ENCODE measurements at places on chromosomes 5 and 9.

GRCh38 chr9:18136354-18136994 is 337.5 kb upstream of the ADAMTSL1 start:
- no peak for DNase-seq

- no peak for DNase-seq
Measured at GRCh38 chr5:174998131-174998730, 273.8 kb downstream of the MSX2 start.

DNA sequence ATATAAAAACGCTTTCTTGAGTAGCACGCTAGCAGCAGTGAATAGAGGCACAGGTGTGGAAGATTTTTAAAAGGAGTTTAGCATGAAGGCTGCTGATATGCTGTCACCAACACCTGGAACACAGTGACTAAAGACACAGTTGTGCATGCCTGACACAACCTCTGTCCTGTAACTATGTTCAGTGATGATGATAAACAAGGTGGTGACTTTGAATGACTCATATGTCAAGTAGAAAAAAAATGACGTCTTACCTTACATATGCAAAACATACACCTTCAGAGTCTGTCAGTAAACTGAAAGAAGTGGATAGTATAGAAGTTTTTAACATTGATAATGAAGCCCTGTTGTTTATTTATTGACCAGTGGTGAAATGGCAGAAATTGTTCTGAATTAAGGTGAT is 66.2 kb upstream of the ADCY2 start:
- no peak for DNase-seq

- DNase-seq = no peak
Measured at GRCh38 chr5:158809936-158810335, 289.8 kb downstream of the EBF1 start.

DNA sequence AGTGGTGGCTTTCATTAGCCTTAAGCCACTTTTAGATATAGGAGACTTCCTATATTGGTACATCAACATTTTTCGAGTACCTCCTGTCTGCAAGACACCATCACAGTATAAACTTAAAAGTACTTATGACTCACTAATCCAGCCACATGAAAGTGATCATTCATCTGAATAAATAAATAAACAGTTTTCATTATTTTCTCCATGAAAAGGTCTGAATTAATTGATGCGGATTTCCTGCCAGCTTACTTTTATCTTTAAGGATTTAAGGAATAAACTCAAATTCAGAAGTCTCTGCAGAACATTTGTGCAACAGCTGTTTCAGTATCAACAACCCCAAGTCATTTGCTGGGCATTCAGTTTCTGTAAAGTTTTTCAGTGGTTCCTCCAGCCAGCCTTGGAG is 4.0 kb downstream of the SAP30L start:
- DNase-seq = no peak

- no peak for DNase-seq
Measured at GRCh38 chr5:147804334-147804733, 21.8 kb upstream of the JAKMIP2 start.

DNA sequence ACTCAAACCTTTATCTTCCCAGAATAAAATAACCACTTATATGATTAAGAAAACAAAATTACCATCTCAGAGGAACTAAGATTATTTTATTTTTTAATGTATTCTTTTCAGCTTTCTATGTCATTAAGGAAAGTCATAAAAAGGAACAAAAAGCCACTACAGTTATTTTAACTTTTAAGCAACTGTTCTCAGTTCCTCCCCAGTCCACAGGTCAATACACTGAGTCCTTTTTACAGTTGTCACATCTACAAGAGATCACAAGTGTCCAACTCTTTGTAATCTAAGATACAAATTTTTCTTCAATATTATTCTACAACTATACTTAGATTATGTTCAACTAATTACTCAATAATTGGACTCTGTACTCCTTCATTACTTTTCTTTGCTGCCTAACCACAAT is 782.8 kb upstream of the ACO1 start:
- DNase-seq = no peak

DNA sequence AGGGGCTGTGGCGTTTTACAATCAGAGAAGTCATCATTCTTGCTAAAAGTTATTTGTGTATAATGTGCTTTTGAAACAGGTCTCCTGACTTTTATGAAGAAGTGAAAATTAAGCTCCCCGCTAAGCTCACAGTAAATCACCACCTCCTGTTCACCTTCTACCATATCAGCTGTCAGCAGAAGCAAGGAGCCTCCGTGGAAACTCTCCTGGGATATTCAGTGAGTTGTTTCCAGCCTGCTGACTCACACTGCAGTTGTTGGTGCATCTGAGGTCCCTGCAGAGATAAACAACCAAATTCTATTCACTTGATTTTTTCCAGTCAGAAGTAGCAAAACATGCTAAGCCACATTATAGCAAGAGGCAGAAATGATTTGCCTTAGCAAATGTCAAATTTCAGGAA is 156.7 kb downstream of the DOCK8 start:
- no peak for DNase-seq

GRCh38 chr5:3429962-3430361 is 165.7 kb upstream of the IRX1 start:
- no peak for DNase-seq

DNA sequence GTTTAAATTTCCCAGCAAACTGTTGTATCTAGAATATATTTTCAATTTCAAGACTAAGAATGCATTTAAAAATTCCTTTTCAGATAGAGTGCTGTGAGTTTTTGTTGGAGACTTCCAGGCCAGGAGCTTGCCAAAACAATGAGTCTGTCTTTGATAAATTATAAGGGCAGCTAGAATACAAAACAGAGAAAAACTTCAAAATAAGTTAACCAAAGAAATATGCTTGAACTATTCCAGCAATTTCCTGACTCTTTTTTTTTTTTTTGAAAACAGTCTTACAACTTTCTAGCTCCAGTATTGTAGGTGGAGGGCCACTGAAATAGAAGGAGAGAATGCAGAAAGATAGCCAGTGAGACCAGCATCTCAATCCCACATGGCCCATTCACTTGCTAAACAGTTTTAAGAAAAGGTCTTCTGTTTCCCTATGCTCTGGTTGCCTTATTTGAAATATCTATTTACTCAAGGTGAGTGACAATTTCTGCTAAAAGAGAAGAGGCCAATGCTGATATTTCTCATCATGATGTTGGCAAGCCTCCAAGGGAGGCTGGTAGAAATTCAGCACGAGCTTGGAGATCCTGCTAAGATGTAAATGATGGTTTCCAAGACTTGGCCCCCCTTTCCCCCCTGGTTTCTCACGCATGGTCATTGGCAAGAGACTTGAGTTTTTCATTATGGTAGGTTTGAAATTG is 103.2 kb downstream of the USP20 start:
- peak; percentile 37 for DNase-seq

- no peak for DNase-seq
Measured at GRCh38 chr5:36842087-36842486, 34.5 kb upstream of the NIPBL start.

DNA sequence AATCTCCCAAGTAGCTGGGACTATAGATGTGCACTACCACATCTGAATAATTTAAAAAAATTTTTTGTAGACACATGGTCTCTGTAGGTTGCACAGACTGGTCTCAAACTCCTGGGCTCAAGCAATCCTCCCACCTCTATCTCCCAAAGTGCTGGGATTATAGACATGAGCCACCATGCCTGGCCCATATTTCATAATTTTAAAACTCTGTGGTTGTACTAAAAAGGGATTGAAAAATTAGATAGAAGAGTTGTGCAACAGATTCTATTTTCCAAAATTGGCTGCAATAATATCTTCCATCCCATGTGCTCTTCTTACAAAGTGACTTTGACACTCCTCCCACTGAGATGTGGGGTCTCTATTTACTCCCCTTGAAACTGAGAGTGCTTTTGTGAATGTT is 7.6 kb upstream of the UHRF2 start:
- DNase-seq = no peak

DNA sequence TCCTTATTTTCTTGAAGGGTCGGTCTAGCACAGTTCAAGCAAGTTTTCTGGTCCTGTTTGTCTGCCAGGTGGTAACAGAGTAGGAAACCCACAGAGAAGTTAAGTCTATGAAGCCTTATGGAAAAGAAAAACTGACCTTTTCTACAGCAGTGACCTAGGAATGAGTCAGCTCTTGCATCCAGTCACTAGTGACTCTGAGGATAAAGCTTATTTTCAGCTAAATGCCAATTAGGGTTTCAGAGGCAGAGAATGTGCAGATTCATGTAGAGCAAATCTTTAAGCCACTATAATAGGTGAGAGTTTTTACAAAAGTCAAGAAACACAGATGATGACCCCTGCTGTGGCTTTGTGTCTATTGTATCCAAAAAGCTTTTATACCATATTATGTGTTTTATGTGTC is 100.7 kb downstream of the CWC27 start:
- peak; percentile 4 for DNase-seq

- DNase-seq = no peak
Measured at GRCh38 chr5:173315495-173316338, 12.5 kb downstream of the STC2 start.

DNA sequence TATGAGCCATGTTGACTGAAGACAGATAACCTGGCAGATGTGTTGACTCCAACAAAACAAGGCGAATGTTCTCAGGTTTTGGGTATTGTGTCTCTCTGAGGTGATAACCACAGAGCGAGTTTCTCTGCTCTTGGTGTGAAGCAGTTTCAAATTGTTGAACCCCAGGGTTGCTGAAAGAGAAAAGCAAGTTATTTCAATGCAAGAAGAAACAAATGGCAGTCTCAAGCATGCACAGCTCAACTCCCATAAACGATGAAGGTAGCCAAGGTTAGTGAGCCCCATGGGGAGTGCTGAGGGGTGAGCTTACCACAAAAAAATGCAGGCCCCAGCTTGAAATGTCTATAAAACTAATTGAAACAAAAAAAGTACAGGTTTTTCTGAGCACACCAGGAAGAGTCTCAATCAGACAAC is 220.8 kb upstream of the DAPK1 start:
- no peak for DNase-seq

DNA sequence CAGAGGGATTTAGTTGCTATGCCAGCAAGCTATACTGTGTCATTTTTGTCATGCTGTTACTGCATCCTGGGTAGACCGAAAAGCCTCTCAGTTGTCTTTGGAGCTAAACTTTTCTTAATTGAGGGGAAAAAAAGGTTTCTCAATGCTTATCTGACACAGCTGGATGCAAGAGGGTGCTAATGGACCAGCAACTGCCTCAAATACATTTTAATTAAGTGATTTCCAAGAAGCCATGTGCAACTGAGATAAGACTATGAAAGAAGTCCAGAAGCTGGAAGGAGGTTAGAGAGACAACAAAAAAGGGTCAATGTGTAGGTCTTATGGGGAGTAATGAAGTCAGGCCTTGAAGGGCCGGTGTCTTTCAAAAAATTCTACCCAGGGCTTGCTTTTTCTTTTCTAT is 465.7 kb upstream of the DMAC1 start:
- no peak for DNase-seq

GRCh38 chr5:147346006-147346561 is 111.3 kb downstream of the STK32A start:
- DNase-seq = no peak

- no peak for DNase-seq
Measured at GRCh38 chr5:83562791-83563557, 91.4 kb downstream of the VCAN start.

Data from glomerular endothelial cell (primary cell).